ENCODE measurements at places on chromosomes 5 and 9. TPM values are rescaled to one million over a fixed set of nuclear protein-coding genes. Genes with fewer than 3 reads are reported as not detected.
A peak's percentile ranks its signal among the peaks of the same experiment; 100 is the strongest.

GRCh38 chr5:55411876-55412275 lies 104.1 kb downstream of the MTREX start:
- no peaks in the 10 kb centered on the region for H3K36me3 ChIP-seq
- DNase-seq: no peak
- H3K27ac ChIP-seq: no peak overlapping the region
- H3K4me3 ChIP-seq: no peak overlapping the region

DNA sequence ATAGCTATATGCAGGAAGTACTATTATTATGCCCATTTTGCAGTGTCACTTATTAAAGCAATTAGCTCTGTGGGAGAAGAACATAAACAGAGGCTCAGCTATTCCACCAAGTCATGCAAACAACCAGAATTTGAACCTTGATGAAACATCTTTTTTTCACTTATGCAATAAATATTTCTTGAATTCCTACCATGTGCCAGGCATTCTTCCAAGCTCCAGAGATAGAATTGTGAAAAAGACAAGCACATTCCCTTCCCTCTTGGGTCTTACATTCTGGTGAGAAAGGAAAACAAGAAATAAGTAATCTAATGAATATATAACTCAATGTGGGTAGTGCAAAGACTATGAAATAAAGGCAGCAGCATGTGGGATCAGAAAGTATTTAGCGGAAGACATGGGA lies 32.1 kb upstream of the ADRB2 start:
- H3K27me3 ChIP-seq: no peaks in the 10 kb centered on the region
- H3K4me1 ChIP-seq: no peaks in the 10 kb centered on the region
- H3K4me3 ChIP-seq: no peak overlapping the region
- no peak overlapping the region for H3K27ac ChIP-seq

DNA sequence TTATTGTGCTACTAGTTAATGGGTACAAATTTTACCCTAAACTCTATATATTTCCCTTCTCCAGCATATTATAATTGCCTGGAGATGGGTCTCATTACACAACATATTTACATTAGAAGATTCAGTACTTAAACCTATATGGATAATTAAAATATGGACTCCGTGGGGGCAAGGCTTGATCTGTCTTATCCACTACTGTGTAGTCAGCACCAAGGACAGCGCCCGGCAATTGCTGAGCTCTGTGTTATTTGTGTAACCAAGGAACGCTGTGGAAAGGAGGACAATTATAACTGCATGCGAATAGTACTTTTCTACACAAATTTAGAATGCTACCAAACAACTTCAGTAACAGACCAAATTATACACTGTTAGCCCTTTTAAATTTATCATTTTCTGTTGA lies 77.7 kb downstream of the DNAH5 start:
- no peak for DNase-seq
- H3K27me3 ChIP-seq: no peaks in the 10 kb centered on the region
- H3K4me3 ChIP-seq: no peak overlapping the region
- H3K27ac ChIP-seq: no peak overlapping the region
- H3K4me1 ChIP-seq: no peaks in the 10 kb centered on the region

DNA sequence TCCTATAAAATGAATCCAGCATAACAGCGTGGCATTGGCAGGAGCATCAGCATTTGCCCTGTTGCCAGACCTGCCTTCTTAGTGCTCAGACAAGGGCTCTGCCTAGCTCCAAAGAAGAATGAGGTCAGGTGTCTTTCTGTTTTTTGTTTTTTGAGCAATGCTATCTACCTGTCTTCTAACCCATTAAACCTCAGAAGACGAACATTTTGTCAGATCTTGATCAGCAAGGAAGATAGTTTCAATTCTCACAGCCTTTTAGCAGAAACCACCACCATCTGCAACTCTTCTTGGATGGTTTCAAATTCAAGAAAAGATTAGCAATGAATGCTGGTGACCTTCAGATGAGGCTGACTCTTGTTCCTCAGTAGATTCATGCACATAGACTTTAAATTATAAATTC lies 103.5 kb upstream of the IQGAP2 start:
- no peaks in the 10 kb centered on the region for H3K27me3 ChIP-seq
- no peaks in the 10 kb centered on the region for H3K36me3 ChIP-seq
- no peak overlapping the region for H3K27ac ChIP-seq
- no peak for DNase-seq
- H3K4me3 ChIP-seq: no peak overlapping the region

DNA sequence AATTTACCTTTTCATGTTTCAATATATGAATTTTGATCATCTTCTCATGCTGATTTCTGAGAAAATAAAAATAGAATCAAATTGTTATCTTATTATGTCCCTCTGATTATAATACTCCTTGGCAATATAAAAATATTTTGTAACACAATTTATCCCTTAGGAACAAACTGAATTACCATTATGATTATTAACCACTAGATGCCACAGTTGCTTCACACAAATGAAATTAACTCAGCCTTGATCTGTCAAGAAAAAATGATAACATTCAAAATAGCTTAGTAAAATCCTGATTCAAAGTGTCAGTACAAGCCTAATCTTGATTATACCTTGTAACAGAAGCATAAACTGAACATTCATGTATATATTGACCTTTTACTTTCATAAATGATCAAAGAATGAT lies 4.8 kb upstream of the CHSY3 start:
- no peaks in the 10 kb centered on the region for H3K4me1 ChIP-seq
- H3K27me3 ChIP-seq: no peaks in the 10 kb centered on the region
- H3K36me3 ChIP-seq: no peaks in the 10 kb centered on the region
- no peak overlapping the region for H3K27ac ChIP-seq
- no peak for DNase-seq

- H3K36me3 ChIP-seq: no peaks in the 10 kb centered on the region
- DNase-seq: no peak
- H3K4me1 ChIP-seq: no peaks in the 10 kb centered on the region
- no peaks in the 10 kb centered on the region for H3K27me3 ChIP-seq
- H3K4me3 ChIP-seq: no peak overlapping the region
- H3K27ac ChIP-seq: no peak overlapping the region
Measured at GRCh38 chr9:13750061-13750460, 470.6 kb upstream of the MPDZ start.

- H3K4me3 ChIP-seq: peak overlapping the region; percentile 78
- peak overlapping the region; percentile 65 for H3K27ac ChIP-seq
- H3K4me1 ChIP-seq: peaks cover 3% of the 10 kb centered on the region
- H3K27me3 ChIP-seq: no peaks in the 10 kb centered on the region
Measured at GRCh38 chr9:69672596-69673310, 582 bp upstream of the APBA1 start.

DNA sequence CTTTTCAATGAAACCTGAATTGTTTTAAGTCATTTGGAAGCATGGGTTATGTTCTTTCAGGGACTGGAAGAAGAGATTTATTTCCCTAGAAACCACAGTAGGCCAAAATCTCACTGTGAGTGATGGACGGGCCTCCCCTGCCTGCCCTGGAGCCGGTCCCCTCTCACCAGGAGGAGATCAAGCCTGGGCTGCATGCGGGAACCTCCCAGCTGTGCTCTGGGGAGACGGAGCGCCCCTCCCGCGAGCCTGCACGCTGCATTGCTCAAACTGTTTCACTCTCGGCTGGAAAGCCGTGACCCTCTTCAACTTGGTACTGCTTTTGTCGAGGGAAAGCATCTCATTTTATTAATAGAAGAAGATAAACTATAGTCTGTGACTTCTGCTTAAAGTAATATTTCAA lies 85.4 kb downstream of the IRX2 start:
- H3K4me3 ChIP-seq: no peak overlapping the region
- no peak overlapping the region for H3K27ac ChIP-seq
- DNase-seq: no peak

- H3K4me1 ChIP-seq: no peaks in the 10 kb centered on the region
- H3K27ac ChIP-seq: no peak overlapping the region
- H3K27me3 ChIP-seq: no peaks in the 10 kb centered on the region
Measured at GRCh38 chr5:161889971-161890370, 42.1 kb downstream of the GABRA1 start.

DNA sequence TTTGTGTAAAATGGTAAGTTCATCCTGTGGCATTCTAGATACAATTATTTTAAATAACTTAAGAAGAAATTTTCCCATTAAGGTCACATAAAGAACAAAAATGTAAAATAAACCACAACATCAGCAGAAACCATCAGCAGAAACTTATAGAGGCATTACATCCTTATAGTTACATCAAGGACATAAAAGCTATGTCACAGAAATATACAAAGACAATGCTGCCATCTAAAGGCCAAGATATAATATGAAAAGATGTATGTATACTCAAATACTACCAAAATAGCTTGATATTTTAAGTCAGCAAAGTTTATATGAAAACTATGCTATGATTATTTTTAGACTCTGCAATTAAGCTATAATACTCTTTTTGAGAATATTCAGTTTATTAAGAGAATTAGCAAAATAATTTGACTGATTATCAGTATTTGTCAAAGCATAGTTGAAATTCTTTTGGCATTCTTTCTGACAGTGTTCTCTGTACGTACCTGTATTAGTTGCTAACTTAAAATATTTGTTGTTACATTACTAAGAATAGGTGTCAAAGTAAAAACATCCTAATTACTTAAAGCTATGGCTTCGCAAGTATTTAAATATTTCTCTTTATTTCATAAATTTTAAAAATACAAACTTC lies 36.2 kb downstream of the FBXL17 start:
- no peaks in the 10 kb centered on the region for H3K27me3 ChIP-seq
- peaks cover 26% of the 10 kb centered on the region for H3K4me1 ChIP-seq
- no peak overlapping the region for H3K27ac ChIP-seq
- peaks cover 11% of the 10 kb centered on the region for H3K36me3 ChIP-seq
- DNase-seq: no peak

GRCh38 chr5:14582797-14583137 lies 1.2 kb downstream of the OTULINL start:
- no peaks in the 10 kb centered on the region for H3K4me1 ChIP-seq
- peak overlapping the region; percentile 75 for H3K4me3 ChIP-seq
- H3K36me3 ChIP-seq: no peaks in the 10 kb centered on the region
- peaks cover 2% of the 10 kb centered on the region for H3K27me3 ChIP-seq
- DNase-seq: no peak

- H3K4me1 ChIP-seq: no peaks in the 10 kb centered on the region
- no peak for DNase-seq
- no peaks in the 10 kb centered on the region for H3K36me3 ChIP-seq
Measured at GRCh38 chr5:160537116-160537515, 115.5 kb downstream of the PTTG1 start.

- no peaks in the 10 kb centered on the region for H3K27me3 ChIP-seq
- H3K27ac ChIP-seq: peak overlapping the region; percentile 95
- peaks cover 81% of the 10 kb centered on the region for H3K4me1 ChIP-seq
- H3K4me3 ChIP-seq: peak overlapping the region; percentile 23
- no peak for DNase-seq
Measured at GRCh38 chr5:141597814-141598213, 21.0 kb downstream of the DIAPH1 start.

- H3K36me3 ChIP-seq: no peaks in the 10 kb centered on the region
- peaks cover 9% of the 10 kb centered on the region for H3K4me1 ChIP-seq
- peaks cover 35% of the 10 kb centered on the region for H3K27me3 ChIP-seq
- H3K27ac ChIP-seq: no peak overlapping the region
- DNase-seq: no peak
Measured at GRCh38 chr5:163563880-163564279, 58.5 kb downstream of the MAT2B start.

DNA sequence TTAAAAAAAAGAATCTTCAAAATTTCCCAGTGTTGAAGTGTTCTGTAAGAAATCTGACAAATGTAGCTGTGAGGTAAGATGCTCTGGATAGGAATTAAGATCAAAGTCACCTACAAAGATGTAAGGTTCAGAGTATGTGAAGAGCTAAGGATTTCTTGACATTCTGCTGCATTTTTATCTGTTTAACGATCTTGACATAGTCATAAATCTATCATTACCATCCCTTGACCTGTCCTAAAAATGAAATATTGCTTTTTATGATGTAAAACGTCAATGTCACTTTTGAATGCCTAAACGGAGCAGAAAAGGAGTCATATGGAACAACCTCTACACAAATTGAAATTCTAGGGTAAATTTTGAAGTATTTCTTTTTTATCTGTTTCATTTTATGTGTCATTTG lies 939.3 kb downstream of the CDH18 start:
- no peaks in the 10 kb centered on the region for H3K4me1 ChIP-seq
- no peak overlapping the region for H3K4me3 ChIP-seq
- no peaks in the 10 kb centered on the region for H3K36me3 ChIP-seq
- no peak overlapping the region for H3K27ac ChIP-seq

DNA sequence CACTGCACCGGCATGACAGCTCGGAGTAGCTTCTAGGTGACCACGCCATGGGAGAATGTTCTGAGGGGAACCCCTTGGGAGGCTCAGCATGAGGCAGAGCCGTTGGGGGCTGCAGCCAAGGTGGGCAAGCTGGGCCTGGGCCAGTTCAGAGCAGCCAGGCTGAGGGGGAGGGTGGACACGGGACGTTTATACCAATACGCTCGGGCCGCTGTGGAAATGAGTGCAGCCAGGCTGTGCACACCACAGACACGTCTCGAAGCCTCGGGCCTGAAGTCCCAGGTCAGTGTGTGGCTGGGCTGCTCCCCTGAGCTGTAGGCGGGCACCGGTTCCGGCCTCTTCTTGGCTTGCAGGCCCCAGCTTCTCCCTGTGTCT lies 28.9 kb upstream of the SLC12A7 start:
- H3K36me3 ChIP-seq: no peaks in the 10 kb centered on the region
- H3K27me3 ChIP-seq: peaks cover 24% of the 10 kb centered on the region
- H3K27ac ChIP-seq: no peak overlapping the region
- H3K4me1 ChIP-seq: no peaks in the 10 kb centered on the region
- DNase-seq: no peak
- H3K4me3 ChIP-seq: no peak overlapping the region

DNA sequence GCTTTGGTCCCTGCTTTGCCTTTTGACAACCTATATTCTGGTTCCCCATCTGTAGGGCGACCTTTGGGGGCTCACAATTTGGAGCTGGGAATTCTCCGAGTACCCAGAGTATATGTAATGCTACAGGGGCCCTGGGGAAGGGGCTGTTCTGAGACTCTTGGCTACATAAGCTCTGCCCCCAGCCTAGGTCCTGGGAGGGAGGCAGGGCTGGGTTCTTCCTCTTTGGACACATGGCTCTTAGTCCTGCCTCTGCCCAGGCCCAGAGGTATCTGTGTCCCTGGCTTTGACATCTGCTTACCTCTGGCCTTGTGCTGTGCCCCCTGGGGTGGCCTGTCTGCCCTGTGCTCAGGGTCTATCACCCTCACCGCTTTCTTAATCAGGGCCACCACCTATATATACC lies 181.6 kb downstream of the CACNA1B start:
- DNase-seq: no peak
- peaks cover 8% of the 10 kb centered on the region for H3K27me3 ChIP-seq
- H3K4me3 ChIP-seq: no peak overlapping the region
- no peak overlapping the region for H3K27ac ChIP-seq
- no peaks in the 10 kb centered on the region for H3K4me1 ChIP-seq
- H3K36me3 ChIP-seq: no peaks in the 10 kb centered on the region

- H3K4me3 ChIP-seq: no peak overlapping the region
- DNase-seq: no peak
- no peaks in the 10 kb centered on the region for H3K36me3 ChIP-seq
- H3K27me3 ChIP-seq: no peaks in the 10 kb centered on the region
- H3K4me1 ChIP-seq: peaks cover 9% of the 10 kb centered on the region
- no peak overlapping the region for H3K27ac ChIP-seq
Measured at GRCh38 chr5:87327998-87328397, 60.3 kb downstream of the RASA1 start.

- H3K27ac ChIP-seq: peak overlapping the region; percentile 68
- no peaks in the 10 kb centered on the region for H3K27me3 ChIP-seq
- peak overlapping the region; percentile 64 for H3K4me3 ChIP-seq
Measured at GRCh38 chr5:145938776-145939539, 2.6 kb downstream of the SH3RF2 start.

The IL3 gene
- polyA plus RNA-seq: not detected

The TESK1 gene
- 59.4 TPM for polyA plus RNA-seq

The FST gene
- polyA plus RNA-seq: 2.4 TPM

The ADAMTS2 gene
- polyA plus RNA-seq: 2.0 TPM

The SLC45A2 gene
- 0.08 TPM for polyA plus RNA-seq

The SLC12A7 gene
- 2.3 TPM for polyA plus RNA-seq

The TNFSF15 gene
- 0.03 TPM for polyA plus RNA-seq

The LIX1 gene
- polyA plus RNA-seq: under 0.01 TPM

The GALNT12 gene
- polyA plus RNA-seq: 0.12 TPM
